ENCODE measurements at places on chromosomes 1 and 21.

DNA sequence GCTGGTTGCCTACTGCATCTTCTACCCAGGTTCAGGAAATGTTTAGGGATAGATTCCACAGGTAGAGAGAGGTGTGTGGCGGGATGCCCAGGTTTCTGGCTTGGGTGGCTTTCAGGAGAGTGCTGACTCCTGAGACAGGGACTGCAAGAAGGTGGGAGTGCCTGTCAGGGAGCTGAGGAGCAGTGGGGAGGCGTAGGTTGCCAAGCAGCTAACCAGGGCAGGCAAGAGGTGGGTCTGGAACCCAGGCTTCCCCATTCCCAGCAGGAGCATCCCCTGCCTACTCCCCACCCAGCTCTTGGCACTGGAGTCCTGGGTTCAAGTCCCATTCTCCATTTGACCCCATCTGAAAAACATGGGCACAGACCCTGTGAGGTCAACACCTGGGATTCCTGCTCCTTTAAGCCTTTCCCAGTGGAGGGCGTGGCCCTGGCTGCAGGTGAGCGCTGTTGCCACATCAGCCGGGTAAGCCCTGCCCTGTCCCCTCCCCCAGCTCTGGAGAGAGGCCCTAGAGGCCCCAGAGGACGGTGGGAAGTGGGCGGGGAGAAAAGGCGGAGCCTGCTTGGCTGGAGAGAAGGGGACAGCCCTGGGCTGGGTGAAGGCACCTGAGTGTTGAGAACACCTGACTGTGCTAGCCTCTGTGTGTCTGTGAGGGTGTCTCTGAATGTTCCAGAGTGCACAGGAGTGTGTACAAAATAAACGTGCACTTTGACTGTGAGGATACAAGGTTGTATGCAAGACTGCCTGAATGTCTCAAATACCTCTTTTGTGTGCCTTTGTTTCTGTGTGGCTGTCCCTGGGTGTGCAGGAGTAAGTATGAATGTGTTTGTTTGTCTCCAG is 14.0 kb upstream of the SYNC start:
- DNase-seq: peak; percentile 97

DNA sequence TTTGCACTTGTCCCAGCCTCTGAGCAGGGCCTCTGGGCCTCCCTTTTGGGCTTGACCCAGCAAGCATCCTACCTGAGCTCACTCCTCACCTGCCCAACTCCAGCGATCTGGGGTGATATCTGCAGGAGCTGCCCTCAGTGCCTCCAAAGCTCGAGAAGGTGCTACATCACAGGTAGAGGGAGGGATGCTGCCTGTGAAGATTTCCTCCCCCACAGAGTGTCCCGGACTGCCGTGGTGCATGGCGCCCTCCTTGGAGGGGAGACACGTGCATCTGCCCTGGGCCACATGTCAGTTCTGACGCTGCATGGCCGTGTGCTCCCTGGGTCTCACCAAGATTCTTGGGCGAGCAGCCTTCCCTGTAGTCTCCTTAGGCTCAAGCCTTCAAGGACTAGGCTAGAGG is 27.7 kb downstream of the NENF start:
- DNase-seq: no peak

DNA sequence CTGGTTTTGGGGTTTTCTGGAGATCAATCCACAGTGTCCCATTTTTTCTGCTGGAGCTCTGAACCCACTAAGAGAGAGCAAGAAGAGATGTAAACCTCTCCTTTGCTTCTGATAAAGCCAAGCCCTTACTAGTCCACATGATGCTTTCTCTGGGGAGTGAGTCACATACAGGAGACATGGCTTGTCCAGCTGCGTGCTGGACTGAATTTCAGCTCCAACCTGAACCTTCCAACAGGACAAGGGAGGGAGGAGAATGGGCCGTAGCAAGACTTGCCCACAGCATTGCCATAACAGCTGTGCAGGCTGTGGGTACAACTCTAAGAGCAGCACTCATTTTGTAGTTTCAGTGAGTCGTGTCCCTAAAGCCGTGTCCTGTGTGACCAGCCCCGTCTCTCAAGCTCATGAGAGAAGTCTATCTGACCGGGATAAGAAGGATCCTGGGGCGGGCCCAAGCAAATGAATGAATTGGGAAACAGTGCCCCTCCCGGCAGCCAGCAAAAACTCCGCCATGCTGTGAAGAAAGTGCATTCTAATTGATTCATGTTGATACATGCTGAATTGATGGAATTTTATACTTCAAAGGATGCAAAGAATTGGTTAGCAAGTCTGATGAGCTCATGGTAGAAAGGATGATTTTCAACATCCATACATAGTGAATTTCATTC is 195.2 kb downstream of the GABPA start:
- no peak for DNase-seq

DNA sequence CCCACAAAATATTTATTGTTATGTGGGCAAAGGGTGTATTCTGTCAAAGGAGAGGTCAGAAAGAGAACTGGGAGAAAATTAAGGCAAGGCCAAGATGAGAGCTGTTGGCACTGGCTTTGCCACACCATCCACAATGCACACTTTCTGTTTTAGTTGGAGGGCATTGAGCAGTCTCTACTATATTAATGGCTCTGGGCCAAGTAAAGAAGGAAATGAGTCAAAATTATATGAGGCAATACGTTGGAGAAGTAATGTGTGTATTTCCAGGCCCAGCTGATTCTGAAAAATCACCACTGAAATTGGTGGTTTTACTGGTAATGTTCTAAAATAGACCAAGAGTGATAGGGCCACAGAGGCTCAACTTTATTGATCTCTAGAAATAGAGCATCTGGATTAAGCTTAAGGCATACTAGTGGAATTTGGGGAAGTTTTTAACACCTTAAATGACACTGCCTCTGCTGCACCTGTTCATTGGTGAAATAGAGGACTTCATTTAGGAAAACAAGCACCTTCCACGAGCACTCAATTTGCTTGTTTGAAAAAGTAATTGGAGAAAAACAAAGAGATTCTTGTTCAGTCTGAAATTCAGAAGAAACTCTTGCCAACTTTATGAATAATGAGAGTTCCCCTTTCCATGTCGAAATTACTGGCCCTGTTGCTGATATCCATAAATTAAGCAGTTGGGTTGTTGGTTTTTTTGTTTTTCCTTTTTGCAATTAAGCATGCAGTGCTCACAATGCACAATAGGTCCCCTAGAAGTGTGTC is 424.9 kb downstream of the ADGRL2 start:
- DNase-seq: peak; percentile 31

- no peak for DNase-seq
These were observed 11.0 kb upstream of the PGD start for GRCh38 chr1:10387677-10388386.

- DNase-seq: no peak
These were observed 813.2 kb downstream of the PLA2G4A start for GRCh38 chr1:187641907-187642306.

DNA sequence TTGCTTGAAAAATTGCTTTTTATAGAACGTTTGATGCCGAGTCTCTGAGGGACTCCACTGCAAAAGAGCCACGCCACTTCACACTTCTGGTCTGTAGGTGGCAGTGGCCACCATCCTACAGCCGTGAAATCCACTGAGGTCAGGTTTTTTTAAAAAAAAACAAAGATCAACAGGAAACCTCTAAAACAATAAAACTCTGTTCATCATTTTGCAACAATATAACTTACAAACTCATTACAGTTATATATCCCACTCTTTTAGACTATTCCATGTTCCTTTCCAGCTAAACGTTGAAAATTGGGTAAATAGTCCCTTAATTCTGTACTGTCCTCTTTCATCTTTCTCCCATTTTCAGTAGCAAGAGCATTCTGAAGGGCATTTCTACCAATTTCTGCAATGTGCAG is 64.6 kb upstream of the FMN2 start:
- peak; percentile 17 for DNase-seq

- DNase-seq: no peak
These were observed 5.9 kb downstream of the SLAMF7 start for GRCh38 chr1:160744852-160745520.

- no peak for DNase-seq
These were observed 811.4 kb downstream of the USP25 start for GRCh38 chr21:16540966-16541727.

DNA sequence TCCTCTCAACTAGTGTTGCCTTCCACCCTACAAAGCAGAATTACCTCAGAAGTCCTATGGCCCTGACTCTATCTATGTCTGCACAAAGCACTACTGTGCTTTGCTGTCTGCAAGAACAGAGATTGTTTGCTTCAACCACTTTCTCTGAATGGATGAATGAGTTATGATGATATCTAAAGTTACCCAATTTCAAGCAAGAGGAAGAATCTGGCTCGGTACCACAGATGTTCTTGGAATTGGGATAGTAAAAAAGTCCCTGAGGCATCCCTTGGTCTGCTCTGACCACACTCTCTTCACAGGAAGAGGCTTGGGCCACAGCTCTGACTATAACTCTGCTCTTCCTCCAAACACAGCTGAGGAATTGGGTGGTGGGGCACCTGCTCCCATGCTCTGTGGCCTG is 31.2 kb downstream of the MTARC1 start:
- DNase-seq: no peak

- DNase-seq: no peak
These were observed 188.1 kb upstream of the KIAA0040 start for GRCh38 chr1:175380521-175381300.

GRCh38 chr1:1948783-1949182 is 29.7 kb upstream of the TMEM52 start:
- DNase-seq: no peak

DNA sequence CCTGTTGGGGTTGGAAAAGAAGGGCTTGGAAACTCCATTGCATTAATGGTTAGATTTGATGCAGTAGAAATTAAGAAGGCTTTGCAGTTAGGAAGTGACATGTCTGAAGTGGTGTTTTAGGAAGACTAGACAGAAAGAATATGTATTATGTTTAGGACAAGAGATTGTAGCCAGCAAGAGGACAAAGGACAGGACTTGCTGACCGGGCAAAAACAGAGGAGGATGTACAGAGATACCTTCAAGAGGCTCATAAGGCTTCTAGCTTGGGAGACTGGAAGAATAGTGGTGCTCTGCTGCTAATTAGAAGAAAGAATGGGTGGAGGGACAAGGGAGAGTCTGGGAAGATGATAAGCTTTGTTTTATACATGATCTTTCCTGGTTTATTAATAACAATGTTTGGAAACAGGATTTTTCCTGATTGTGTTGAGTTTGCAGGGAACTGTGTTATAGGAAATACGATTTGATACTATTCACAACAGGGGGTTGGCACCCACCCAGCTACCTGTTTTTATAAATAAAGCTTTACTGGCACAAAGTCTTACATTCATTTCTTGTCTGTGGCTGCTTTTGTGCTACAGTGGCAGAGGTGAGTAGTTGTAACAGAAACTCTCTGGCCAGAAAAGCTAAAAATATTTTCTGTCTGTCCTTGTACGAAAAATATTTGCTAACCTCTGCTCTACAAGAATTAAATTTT is 37.1 kb upstream of the TMCO2 start:
- no peak for DNase-seq

DNA sequence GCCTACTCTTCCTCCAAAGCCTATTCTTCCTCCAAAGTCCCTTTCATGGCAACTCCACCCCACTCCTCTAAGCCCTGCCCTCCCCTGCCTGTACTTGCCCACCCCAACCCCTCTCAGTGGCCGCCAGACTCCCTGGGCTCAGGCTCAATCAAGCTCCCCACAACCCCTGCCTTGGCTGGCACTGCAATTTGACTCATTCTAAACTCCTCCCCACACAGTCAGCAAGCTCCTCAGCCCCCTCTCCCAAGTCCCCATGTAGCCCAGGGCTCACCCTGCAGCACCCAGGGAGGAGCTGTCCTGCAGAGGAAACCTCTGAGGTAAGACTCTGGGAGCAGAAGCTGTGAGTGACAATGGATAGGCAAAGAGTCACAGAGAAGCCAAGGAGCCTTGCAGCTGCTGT is 3.6 kb upstream of the VSIG8 start:
- no peak for DNase-seq

GRCh38 chr1:51203121-51203873 is 32.8 kb upstream of the RNF11 start:
- DNase-seq: no peak

GRCh38 chr1:91826248-91826647 is 59.7 kb downstream of the TGFBR3 start:
- no peak for DNase-seq

DNA sequence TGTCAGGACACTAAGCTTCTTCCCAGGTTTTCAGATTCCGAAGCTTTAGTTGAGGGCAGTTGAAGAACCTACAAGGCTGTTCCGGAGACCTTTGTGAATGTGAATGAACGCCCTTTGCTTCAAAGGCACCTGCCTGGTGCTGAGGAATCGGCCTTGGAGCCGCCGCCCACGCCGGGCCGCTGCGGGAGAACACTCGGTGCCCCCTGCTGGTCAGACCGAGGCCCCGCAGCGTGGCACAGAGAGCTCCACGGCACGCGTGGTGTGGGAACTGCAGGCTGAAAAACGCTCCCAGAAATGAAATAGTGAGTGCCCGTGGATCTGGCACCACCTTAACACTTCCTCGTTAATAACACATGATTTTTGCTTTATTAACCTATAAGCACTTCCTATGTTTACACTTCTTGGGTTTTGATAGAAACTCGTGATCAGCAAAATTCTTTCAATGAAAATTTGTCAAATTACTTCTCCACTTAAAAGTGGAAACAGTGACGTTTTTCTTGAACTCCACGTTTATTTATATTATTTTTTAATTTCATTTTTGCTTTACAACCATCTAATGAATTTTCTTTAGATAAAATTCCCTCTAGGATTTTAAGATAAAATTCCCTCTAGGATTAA is 460.6 kb downstream of the DSCAM start:
- no peak for DNase-seq

DNA sequence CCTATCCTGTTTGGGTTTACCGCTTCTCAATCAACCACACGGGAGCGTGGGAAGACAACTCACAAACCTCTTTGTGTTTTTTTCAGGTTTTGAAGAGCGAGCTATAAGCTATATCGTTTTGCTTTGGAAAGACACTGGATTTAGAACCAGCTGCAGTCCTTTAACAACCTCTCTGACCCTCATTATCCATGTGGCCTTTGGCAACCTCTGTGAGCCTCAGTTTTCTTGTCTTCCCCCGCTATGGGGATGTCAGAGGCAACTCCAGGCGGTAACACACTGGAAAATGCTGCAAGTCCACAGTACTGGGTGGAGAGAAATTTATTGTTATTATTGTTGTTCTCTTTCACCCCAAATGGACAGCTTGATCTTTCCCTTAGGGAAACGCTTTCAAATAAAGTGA is 100.0 kb downstream of the ETS2 start:
- DNase-seq: no peak

DNA sequence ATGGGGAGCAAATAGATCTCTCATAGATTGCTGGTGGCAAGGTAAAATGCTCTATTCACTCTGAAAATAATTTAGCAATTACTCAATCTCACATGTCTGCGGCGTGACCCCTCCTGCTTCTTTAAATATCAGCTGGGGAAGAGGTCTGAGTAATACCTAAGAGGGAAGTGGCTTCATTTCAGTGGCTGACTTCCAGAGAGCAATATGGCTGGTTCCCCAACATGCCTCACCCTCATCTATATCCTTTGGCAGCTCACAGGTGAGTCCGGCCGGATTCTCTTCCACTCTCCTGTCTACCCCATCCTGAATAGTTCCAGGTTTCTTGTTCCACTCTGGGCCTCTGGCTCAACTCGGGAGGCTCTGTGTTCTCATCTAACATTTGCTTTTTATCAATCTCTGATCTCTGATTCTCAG is at the start of gene SLAMF7:
Gene SLAMF7 (plus strand): TSS at position 150 of the 414 bp plus-strand sequence. CDS start 55 bp downstream, at position 205.
- no peak for DNase-seq

- no peak for DNase-seq
These were observed 499.1 kb upstream of the RUNX1 start for GRCh38 chr21:35547946-35548774.

Measured in NCI-H2107 (cell line).